Upper lobe of right lung (tissue), 1 donor: ENCODE measurements at places on chromosomes 12 and 14.

GRCh38 chr14:79279645-79280597 lies 931.4 kb downstream of the DIO2 start:
- peak; percentile 68 for DNase-seq

GRCh38 chr14:102723650-102724049 lies 53.6 kb upstream of the TRAF3 start:
- DNase-seq, result no peak

DNA sequence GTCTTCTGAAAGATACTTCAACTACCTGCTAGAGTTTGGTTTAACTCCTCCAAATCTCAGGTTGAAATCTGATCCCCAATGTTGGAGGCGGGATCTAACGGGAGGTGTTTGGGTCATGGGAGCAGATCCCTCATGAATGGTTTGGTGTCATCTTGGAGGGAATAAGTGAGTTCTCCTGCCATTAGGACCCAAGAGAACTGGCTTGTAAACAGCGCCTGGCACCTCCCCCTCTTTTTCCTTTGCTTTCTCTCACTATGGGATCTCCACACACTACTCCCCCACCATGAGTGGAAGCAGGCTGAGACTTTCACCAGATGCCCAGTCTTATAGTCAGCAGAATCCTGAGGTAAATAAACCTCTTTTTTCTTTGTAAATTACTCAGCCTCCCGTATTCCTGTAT lies 2.5 kb downstream of the CNIH1 start:
- no peak for DNase-seq

GRCh38 chr12:84738481-84738972 lies 174.1 kb downstream of the SLC6A15 start:
- DNase-seq, result no peak

DNA sequence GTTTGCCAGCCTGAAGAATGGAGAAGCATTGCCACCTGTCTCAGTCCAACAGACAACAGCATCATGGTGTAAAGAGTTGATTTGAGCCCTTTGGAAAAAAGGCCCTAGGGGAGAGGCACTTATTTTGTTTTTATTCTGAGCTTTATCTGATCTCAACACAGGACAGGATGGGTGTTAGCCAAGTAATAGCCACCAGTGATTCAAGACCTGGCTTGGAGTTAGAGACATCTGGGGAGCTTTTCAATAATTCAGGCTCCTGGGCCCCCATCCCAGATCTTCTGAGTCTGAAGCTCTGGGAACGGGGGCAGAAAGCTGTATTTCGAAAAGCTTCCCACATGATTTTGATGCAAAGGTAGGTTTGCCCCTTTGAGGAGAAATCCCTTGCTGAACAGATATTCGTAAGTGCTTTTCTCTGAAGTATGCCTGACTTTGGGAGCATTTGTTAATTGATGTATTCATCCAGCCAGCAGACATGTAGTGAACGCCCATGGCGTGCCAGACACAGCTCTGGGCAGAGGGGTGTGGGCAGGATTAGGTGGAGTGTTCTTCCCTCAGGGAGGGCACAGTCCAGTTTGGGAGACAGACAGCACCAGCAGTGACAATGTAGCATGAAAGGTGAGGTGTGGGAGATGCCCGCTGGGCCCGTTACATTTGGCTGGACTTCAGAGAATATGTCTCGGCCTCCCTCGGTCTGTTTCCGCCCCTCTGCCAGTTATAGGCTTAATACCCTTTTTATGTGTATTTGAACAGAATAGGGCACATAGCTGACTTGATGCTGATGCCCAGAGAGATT lies 72.5 kb downstream of the TSPAN9 start:
- DNase-seq, result peak; percentile 30

DNA sequence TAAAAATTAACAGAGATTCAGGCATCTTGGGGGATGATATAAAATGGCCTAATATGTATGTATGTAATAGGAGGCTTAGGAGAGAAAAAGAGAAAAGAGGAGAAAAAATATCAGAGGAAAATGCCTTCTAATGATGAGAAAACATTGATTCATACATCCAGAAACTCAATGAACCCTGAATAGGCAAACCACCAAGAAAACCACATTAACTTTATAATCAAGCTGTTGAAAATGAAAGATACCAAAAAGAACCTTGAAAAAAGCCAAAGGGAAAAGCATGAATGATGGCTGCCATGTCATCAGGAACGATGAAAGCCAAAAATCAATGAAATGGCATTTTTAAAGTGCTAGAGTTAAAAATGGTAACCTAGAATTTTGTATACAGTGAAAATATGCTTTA lies 180.2 kb downstream of the EPS8 start:
- DNase-seq, result no peak

DNA sequence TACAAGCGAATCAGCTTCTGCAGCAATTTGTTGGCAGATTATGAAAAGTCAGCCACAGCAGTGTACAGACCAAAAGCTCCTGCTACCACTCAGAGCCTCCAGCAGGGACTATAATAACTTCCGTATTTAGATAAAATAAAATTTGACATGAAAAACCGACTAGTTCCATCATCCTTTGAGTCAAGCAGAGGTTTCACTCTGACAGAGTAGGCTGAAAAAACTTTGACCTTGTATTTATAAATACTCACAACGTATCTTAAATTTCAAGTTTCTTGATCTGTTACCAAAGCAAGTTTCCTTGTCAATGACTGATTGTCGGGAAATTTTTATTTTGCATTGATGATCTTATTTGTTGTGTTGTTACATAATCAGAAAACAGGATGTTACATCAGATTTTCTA lies 283.4 kb downstream of the DAD1 start:
- no peak for DNase-seq

GRCh38 chr14:74723134-74723533 lies 10.2 kb downstream of the FCF1 start:
- DNase-seq, result no peak

DNA sequence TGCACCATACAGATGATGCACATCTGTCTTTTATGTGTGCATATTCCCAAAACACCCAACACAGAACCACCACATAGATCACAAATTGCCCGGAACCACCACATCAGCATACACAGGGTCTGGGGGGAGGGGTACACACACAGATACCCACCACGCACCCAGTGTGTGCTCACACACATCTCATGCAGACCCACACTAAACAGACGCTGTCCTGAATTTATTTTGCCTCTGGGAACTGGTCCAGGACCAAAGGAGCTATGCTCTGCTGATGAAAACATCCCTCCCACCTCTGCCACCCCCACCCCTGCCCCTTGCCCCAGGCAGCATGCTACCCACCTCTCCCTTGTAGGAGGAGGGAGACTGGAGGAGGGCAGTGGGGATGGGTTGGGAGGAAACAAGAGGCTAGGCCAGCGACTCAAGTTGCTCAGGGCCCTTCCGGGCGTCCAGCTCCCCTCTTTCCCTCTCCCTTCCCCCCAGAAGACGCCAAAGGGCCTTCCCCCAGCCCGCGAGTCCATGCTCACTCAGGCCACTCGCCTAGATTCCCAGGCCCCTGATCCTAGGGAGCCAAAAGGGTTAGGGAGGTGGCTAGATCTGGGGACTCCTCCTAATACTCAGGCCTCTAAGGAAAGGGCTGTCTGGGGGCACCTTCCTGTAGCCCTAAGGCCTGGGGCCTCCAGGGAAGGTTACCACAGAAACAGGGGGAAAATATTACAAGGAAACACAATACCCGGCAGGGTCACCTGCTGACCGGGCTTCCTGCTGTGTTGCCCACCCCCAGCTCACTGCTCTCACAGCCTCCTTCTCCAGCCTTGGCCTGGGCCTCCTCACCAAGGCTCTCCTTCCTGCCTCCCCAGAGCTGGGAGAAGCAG lies 3.1 kb downstream of the HDAC7 start:
- DNase-seq, result peak; percentile 53
